MCF 10A (cell line): ENCODE measurements at places on chromosomes 1 and 21. TPM values are rescaled to one million over a fixed set of nuclear protein-coding genes. Genes with fewer than 3 reads are reported as not detected.

- DNase-seq: no peak
Measured at GRCh38 chr1:81449786-81450185, 350.9 kb upstream of the ADGRL2 start.

DNA sequence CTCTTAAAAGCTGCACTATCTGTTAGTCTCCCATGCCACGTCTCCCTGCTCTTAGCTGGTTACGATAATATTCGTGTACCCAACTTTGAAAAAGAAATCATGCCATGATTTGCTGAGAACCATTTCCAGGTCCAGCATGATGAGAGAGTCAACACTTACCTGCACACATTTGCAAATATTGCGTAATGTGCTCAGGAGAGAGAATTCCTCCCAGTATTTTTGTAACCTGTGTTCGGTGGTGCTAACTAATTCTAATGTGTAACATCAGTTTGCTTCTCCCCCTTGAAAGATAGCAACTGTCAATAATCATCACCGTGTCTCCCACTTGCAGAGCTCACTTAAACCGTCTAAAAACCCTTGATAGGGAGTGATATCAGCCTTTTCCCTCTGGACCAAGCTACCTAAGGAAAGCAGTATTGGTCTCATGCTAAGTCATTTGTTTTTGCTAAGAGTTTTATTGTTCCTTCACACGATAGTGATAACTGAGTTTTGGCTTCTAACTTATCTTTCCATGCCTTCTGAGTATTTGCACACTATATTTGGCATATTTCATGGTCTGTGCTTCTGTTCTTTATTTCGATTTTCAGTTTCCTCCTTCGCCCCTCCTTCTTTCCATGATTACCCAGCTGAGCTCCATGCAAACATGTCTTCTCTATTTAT is 61.1 kb upstream of the IRF2BP2 start:
- DNase-seq: peak; percentile 37

GRCh38 chr1:19665496-19666465 is 1.1 kb downstream of the HTR6 start:
- no peak for DNase-seq

GRCh38 chr1:167057241-167057688 is 32.9 kb downstream of the GPA33 start:
- DNase-seq: peak; percentile 67

DNA sequence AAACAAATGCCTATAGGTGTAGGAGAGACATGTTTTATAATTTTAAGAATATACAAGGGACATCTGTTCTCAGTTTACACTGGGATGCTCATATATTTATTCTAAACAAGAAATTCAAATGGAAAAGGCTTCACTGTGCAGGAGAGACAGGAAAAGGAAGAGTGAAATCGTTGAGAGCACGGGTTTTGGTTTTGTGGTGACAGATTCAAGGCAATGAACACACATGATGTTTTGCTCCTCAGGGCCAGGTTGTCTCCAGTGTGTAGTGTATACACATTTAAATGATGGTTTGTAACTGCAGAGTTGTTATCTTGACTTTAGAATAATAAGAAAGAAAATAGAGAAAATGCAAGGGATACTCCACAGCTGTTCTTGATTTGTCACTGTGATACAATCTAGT is 73.7 kb downstream of the S1PR1 start:
- DNase-seq: no peak

DNA sequence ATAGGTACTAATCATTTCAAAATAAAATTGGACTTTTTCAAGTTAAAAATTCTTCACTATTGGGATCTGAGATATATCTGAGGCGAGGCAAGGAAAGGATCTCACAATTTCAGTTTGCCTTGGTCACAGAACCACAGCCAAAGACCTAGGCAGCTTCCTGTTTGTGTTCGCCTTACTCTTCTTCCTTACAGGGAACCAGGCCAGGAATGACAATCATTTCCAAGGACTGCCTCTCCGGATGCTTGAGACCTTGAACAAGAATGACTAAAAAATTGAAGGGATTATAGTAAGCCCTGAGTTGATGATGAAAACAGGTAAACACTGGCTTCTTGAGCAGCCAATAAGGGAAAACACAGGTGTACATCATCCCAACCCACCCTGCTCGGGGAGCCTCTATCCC is 35.2 kb upstream of the SERBP1 start:
- DNase-seq: no peak

- DNase-seq: peak; percentile 95
Measured at GRCh38 chr1:181105134-181106021, 16.9 kb downstream of the IER5 start.

- peak; percentile 48 for DNase-seq
Measured at GRCh38 chr21:21688889-21689288, 690.7 kb downstream of the NCAM2 start.

DNA sequence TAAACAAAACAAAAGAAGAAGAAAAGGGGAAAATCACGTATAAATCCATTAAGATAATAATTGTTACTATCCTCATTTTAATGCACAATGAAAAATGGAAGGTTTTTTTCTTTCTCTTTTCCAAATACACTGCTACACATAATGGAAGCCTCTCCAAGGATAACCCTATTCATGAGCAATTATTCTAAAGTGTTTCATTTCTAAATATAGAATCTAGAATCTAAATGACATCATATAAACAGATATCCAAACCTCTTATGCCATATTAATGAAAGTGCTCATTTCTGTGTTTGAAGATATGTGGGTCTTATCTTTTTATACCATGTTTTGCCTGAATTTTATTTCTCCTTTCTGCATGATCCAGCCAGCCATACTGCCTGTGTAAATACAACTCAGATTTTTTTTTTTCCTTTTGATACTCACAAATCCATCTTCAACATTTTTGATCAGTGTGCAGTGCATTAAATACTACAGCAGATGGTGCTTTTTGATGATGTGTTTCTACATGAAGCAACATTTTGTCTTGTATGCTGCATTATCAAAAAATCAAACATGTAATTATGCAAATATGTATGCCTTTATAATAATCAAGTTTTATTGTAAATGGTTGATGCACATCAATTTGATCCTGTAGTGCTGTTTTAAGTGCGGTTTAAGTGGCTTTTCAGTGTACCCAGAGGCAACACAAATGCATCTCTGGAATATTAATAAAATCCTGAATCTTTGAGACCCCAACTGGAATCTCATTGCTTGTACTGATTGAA is 625.6 kb upstream of the PTBP2 start:
- no peak for DNase-seq

GRCh38 chr1:85343612-85344255 is 67.3 kb upstream of the BCL10 start:
- DNase-seq: no peak

DNA sequence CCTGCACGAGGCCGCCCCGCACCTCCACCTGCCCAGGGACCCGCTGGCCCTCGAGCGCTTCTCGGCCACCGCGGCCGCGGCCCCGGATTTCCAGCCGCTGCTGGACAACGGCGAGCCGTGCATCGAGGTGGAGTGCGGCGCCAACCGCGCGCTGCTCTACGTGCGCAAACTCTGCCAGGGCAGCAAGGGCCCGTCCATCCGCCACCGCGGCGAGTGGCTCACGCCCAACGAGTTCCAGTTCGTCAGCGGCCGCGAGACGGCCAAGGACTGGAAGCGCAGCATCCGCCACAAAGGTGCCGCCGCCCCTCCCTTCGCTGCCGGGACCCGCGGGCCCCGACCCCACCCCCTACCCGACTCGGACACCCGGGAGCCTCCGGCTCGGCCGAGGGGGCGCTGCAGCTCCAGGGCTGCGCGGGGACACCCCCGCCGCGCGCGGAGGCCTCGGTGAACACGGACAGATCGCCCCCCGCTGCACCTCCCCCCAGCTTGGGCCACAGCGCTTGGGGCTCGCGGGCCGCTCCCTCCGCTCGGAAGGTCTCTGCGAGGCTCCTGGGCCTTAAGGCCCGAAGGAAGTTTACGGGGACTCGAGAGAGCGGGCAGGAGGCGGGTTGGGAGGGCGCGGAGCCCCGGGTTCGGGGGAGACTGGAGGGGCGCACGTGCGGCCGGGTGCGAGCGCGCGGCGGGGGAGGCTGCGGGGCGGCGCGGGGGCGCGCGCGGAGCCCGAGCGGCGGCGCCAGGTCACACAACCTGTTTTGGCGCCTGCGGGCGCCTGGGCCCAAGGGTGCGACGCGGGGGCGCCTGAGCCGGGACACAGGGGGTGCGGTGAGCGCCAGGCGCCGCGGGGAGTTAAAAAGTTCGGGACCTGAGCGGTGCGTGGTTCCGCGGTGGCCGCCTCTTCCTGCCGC is 1.2 kb downstream of the SAMD11 start:
- DNase-seq: no peak

DNA sequence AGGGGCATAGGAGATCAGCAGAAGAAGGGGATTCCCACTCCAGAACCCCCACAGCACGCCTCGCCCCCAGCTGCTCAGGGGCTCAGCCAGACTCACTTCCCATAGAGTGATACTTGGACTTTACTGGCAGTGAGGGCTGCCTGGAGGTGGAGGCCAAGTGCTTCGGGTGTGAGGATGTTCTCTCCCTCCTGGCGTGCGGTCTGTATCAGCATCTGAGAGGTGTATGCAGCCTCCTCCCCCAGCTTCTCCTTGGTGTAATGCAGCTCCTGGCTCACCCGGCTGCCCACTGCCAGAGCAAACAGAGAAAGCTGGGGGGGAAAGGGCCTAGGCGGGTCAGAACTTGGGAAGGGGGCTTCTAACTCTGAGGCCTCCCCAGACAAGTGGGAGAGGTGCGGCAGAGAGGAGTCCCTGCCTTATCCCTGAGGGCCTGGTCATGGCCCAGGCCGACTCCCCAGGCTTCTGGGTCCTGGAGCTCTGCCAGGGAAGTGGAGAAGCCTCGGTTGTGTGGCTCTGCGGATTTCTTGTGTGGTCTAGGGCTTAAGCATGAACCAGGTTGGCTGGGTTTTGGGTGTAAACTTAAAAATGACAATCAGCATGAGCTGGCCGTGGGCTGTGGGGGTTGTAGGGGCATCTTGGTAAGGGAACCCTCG is 10.9 kb downstream of the PTCH2 start:
- no peak for DNase-seq

GRCh38 chr1:31793086-31793485 is 22.7 kb downstream of the SPOCD1 start:
- DNase-seq: no peak

DNA sequence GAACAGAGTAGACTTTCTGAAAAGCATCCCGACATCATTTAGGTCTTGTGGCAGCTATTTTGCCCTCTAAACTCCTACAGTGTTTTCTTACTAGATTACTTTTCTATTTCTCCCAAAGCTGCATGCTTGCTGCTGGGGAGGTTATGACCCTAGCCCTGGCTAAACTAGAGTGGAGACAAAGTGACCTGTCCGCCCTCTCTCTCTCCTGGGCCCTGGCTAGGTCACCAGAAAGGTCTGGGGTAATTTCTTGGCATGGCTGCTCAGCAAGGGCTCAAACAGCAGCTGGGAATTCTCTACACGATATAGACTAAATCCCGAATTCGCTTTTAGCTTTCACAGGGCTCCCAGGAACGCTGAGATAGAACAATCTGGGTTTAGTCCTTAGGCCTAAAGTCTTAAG is 84.5 kb upstream of the KCNE2 start:
- no peak for DNase-seq

DNA sequence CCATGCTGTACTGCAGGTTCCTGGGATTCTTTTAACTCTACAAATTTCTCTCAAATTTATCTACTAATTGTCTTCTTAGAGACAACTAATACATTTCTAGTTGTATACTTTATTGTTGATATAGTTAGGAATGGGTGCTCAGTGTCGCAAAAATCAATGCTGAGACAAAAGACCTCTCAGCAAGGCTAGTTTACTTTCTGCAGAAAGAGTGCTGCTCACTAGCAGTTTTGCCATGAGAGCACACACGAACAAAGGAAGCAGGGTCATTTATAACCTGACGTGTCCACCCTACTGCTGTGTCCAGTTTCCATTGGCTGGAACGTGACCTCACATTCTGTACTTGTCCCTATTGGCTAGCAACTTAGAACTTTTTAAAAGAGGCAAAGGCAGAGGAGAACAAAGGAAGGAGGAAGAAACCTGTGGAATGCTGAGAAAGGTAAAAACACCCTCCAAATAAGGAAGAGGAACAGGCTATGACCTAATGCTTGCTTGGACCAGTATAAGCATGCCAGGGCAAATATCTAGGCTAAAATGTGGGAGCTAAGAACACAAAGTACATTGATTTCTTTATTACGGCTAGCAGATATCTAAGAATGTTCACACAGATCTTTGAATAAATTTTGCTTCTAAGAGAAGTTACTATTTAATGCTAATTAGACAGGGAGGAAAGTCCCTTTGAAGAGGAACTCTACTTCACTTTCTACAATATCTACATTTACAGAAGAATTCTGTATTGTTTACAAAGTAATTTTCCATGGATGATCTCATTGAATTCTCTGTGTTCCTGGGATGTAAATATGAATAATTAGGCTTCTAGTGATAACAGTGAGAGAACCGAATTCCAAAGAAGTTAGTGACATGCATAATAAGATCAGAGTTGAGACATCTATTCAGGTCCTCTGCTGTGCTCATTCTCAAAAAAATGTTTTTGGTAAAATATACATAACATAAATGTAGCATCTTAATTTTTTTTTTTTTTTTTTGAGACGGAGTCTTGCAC is 86.0 kb upstream of the MAP10 start:
- peak; percentile 23 for DNase-seq

- peak; percentile 18 for DNase-seq
Measured at GRCh38 chr21:41098481-41099042, 69.4 kb upstream of the BACE2 start.

DNA sequence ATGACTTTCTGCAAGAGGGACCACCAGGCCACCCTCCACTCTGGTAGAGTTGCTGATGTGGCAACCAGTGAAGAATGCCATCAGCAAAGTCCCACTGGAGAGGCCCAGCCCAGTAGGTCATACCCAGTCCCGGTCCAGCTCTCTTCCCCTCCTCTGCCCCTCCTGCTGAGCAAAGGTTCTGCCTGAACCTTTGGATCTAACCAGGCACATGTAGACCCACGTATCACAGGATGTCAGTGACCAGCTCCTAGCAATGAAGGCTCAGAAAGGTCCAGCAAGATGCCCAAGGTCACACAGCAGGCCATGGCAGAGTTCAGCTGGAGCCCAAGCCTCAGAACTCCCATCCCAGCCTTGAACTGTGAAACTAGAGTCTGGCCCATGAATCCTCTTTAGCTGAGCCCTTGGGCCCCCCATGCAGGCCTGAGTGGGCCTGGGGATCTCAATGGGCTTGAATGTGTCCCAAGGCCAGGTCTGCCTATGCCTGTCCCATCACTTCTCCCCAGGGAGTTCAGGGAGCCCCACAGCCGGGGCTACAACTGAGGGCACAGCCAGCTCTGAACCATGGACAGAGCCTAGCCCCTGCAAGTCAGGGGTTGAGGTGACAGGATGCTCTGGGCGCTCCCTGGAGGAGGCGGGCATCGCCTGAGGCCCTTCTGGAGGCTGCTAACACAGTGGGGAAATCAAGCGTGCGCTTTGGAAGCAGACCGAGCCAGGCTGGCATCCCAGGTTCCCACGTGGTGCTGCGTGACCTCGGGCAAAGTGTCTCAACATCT is 21.4 kb upstream of the PADI1 start:
- no peak for DNase-seq

- no peak for DNase-seq
Measured at GRCh38 chr1:116411784-116412479, 38.9 kb downstream of the ATP1A1 start.

The RHOC gene
- 253 and 294 TPM in 2 replicates for total RNA-seq

The CYP4Z1 gene
- not detected in 2 replicates for total RNA-seq

The C1orf226 gene
- 3.1 and 3.3 TPM in 2 replicates for total RNA-seq

The FMO2 gene
- total RNA-seq: not detected in 2 replicates

The OR6P1 gene
- total RNA-seq: not detected in 2 replicates

The TMEM200B gene
- not detected in 2 replicates for total RNA-seq

The MCOLN2 gene
- total RNA-seq: 3.0 and 3.1 TPM in 2 replicates

The LCE1C gene
- total RNA-seq: 1.4 and 1.9 TPM in 2 replicates

The FLAD1 gene
- total RNA-seq: 65.4 and 91.1 TPM in 2 replicates

The NOS1AP gene
- 1.1 and 2.4 TPM in 2 replicates for total RNA-seq

The ASCL5 gene
- total RNA-seq: not detected in 2 replicates

The CAPN2 gene
- total RNA-seq: 513 and 622 TPM in 2 replicates

The SMPDL3B gene
- total RNA-seq: 2.6 and 4.0 TPM in 2 replicates
